Thoracic aorta (tissue), 2 donors: ENCODE measurements at places on chromosomes 3 and 15. TPM values are rescaled to one million over a fixed set of nuclear protein-coding genes. Genes with fewer than 3 reads are reported as not detected.

The LRRC15 gene
- total RNA-seq, result not detected

The GOLGA6L7 gene
- not detected for total RNA-seq

- peaks cover 27% of the 10 kb centered on the region for H3K4me1 ChIP-seq
- peak overlapping the region; percentile 82 for H3K27ac ChIP-seq
- H3K36me3 ChIP-seq, result no peaks in the 10 kb centered on the region
- H3K4me3 ChIP-seq, result no peak overlapping the region
- H3K27me3 ChIP-seq, result no peaks in the 10 kb centered on the region
- no peak for DNase-seq
Observed at GRCh38 chr3:71166339-71167240, 416.9 kb downstream of the FOXP1 start.

- H3K27me3 ChIP-seq, result no peaks in the 10 kb centered on the region
- DNase-seq, result no peak
- H3K4me1 ChIP-seq, result peaks cover 14% of the 10 kb centered on the region
- H3K36me3 ChIP-seq, result no peaks in the 10 kb centered on the region
- H3K27ac ChIP-seq, result peak overlapping the region; percentile 62
- H3K4me3 ChIP-seq, result peak overlapping the region; percentile 35
Observed at GRCh38 chr3:150216866-150217600, 191.1 kb upstream of the TSC22D2 start.

DNA sequence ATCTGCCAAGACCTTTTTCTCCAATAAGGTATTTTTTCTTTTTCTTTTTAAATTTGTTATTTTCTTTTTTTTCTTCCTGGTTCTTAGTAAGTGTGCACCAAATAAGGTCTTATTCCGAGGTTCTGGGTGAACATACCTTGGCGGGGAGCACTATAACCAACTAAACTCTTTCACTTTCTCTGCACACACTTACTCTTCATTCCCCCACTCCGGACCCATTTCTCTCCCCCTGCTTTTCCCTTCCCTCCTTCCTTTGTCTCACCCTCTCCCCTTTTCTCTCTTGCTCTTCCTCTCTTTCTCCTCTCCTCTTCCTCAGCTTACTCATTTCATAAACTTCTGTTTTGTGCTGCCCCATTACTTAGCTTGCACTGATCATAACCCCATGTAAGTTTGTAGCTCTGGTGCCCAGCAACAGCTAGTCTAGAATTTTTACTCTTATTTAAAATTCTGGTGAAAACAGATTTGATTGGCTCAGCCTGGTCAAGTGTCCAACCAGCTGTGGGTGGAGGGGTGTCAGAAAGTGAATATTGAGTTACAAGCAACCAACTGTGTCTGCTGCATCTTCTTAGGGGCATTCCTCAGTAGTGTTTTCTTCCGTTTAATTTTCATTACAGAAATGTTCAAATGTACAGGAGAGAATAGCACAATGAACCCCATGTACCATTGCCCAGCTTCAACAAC lies 297.5 kb downstream of the SHQ1 start:
- H3K36me3 ChIP-seq, result no peaks in the 10 kb centered on the region
- H3K27me3 ChIP-seq, result no peaks in the 10 kb centered on the region
- no peak overlapping the region for H3K27ac ChIP-seq
- H3K4me3 ChIP-seq, result no peak overlapping the region
- H3K4me1 ChIP-seq, result no peaks in the 10 kb centered on the region

GRCh38 chr15:39786447-39787056 lies 3.9 kb upstream of the FSIP1 start:
- no peaks in the 10 kb centered on the region for H3K36me3 ChIP-seq
- peaks cover 21% of the 10 kb centered on the region for H3K4me1 ChIP-seq
- no peaks in the 10 kb centered on the region for H3K27me3 ChIP-seq

DNA sequence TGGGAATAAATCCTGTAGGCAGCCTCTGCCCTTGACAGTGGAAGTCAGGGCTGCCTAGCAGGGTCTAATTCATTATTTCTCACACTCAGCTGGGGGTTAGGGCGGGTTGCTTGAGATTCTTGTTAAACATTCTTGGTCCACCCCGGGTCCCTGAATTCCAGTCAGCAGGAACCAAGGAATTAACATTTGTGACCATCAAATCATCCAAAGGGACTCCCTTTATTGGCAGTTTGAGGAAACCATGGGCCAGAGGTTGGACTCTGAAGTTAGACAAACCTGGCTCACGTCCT lies 122.8 kb downstream of the EEFSEC start:
- H3K4me3 ChIP-seq, result no peak overlapping the region
- no peak overlapping the region for H3K27ac ChIP-seq
- H3K27me3 ChIP-seq, result no peaks in the 10 kb centered on the region
